Activated naive CD8-positive, alpha-beta T cell treated with anti-CD3 and anti-CD28 coated beads, Interleukin-2, amount 10 ng/mL, durations not matched to agents 7 days and 5 days (primary cell): ENCODE measurements at places on chromosomes 1 and 21.

GRCh38 chr1:36991551-36991950, 42.8 kb downstream of the GRIK3 start:
- DNase-seq, result no peak

DNA sequence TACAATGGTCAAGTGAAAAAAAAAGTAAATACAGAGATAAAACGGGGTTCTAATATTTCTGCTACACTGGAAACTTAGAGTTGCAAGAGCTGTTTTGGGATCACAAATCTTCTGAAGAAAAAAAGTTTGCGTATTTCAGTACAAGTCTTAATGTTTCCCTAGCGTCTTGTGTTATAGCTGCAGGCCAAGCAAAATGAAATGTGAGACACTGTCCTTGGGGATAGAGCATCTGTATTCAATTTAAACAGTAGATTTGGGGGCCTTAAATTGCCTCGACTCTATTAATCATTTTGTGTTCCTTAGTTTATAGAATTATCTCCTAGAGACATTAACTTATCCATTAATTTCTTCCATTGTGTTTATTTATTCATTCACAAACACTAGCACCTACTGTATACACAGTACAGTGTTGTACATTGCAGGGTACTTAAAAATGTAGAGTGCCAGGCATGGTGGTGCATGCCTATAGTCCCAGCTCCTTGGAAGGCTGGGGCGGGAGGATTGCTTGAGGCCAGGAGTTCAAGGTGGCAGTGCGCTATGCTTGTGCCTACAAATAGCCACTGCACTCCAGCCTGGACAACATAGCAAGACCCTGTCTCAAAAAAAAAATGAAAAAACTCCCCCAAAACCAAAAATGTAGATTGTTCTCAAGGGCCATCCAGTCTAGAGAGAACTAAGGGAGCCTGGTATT, 7.9 kb downstream of the DISC1 start:
- no peak for DNase-seq

DNA sequence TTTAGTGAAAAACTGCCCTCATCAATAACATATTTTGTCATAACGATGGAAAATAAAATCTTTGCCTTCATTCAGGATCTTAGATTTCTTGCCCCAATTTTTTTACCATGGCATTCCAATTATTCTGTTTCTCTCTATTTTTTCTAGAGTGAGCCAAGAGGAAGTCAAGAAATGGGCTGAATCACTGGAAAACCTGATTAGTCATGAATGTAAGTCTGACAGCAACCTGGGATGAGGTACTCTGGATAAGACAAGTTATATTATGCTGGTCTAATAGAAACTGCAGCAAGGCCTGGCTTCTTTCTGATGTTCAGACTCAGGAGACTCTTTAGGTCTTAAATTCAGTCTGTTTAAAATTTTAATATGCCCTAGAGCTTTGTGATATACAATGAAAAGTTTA, 3.5 kb downstream of the RGS4 start:
- no peak for DNase-seq

- no peak for DNase-seq
These were observed 500.7 kb upstream of the NFIA start for GRCh38 chr1:60581455-60582220.

- no peak for DNase-seq
These were observed 33.3 kb upstream of the SUCO start for GRCh38 chr1:172499636-172500141.

- no peak for DNase-seq
These were observed 14.0 kb downstream of the NRIP1 start for GRCh38 chr21:15050568-15051377.
